Stimulated activated CD8-positive, alpha-beta memory T cell treated with anti-CD3 and anti-CD28 coated beads, Interleukin-7, amount 100 ng/mL, for 4 hours (primary cell): ENCODE measurements at places on chromosomes 12 and 14.

GRCh38 chr14:74549588-74549987, 56.0 kb downstream of the ISCA2 start:
- DNase-seq: no peak

DNA sequence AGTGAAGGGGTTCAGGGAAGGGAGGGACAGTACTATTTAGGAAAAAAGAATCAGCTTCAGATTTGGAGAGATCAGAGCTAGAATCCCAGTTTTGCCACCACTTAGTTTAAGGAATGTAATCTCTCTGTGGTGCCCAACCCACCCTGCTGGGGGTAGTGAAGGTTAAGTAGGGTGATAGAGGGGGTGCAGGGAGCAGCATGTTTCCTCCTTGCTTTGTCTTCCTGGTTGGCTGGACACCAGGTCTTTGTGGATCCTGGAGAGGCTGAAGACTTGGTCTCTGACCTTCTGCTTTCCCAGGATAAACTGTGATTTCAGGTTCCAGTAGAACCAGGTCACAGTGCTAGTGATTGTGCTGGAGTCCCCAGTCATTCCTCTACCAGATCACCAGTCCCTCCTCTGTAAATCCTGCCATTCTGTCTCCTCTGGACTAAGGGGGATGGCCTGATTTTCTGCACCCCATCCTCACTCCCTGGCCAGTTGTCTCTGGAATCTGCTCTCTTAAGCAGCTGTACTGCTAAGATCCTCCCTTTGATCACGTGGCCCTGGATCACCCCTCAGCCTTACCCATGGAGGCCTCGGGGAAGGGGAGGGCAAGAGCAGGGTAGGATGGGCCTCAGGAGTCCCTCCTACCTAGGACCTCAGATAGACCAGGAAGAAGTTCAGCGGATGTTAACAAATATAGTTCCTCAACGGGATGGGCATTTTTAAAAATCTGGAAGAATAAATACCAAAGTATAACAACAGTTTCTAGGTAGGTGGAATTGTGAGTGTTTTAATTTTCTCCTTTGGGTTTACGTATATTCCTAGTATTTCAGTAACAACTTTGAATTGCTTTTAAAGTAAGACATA, 3.1 kb downstream of the MAP3K12 start:
- DNase-seq: no peak

GRCh38 chr14:51780741-51781140, 79.7 kb upstream of the GNG2 start:
- no peak for DNase-seq

- no peak for DNase-seq
These were observed 252.6 kb upstream of the CCDC196 start for GRCh38 chr14:66233591-66233990.

DNA sequence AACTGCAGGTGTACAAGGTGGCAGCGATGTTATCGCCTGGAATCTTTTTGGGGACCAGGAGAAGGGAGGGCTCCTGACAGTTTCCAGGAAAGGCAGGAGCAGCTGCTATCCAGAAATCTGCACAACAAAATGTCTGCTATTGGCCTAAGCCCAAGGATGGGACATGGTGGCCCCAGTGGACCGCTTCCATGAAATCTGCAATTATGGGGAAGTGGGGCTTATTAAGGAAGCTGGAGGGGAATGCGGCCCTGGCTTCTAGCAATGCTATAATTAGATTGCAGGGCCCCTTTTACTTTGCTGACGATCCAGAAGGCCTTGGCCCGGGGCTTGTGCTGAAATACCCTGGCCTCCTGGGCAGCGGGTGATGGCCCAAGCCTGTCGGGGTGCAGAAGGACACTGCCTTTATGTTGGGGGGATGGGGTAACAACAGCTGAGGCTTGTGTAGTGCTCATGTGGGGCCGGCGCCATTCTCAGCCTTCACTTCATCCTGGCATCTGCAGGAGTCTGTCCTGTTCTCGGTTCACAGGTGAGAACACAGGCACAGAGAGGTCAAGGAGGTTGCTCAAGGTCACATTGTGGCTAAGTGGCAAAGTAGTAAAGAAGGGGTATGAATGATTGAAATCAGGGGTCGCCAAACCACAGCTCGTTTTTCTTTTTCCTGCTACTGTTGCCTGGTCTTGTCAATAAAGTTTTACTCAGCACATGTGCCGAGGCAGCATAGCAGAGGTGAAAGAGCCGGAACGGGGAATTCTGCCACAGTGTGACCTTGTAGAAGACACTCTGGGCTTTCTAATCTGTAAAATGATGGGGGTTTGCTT, 153.5 kb downstream of the RBM19 start:
- no peak for DNase-seq

DNA sequence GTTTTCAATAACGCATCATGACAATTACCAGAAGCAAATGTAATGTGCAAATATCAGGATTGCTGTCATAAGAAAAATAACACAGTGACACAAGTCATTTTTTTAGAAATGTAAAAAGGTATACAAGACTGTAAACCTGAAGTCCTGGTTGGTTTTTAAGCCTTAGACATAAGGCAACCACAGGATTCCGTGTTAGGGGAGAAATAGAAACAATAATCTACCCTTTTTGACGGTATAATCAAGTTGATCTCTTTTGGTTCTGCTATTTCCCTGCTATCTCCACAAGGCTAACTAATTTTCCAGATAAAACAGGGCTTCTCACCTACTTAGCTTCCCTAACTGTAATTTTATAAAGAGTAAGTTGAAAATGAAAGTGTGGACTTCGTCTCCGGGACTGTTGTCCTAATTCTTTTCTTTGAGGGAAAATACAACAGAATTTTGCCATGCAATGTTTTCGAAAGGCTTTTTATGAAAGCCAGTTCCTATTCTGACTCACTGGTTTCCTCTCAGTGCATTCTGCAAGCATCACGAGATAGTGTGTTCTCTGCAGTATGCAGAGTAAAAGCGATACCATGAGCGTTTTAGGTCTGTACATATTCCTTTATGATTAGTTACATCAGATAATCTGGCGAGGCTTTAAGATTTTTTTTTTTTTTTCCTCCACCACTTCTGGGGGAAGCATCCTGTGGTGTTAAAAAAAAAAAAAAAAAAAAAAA, 10.6 kb downstream of the MYO1H start:
- DNase-seq: no peak

- no peak for DNase-seq
These were observed 64.9 kb downstream of the RIC8B start for GRCh38 chr12:106839333-106839732.

DNA sequence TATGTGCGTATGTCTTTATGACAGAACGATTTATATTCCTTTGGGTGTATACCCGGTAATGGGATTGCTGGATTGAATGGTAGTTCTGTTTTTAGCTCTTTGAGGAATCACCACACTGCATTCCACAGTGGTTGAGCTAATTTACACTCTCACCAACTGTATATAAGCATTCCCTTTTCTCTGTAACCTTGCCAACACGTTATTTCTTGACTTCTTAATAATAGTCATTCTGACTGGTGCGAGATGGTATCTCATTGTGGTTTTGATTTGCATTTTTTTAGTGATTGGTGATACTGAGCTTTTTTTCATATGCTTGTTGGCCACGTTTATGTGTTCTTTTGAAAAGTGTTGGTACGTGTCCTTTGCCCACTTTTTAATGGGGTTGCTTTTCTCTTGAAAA, 49.7 kb downstream of the FRS2 start:
- no peak for DNase-seq
